ENCODE measurements at places on chromosomes 4 and X.
A peak's percentile ranks its signal among the peaks of the same experiment; 100 is the strongest.

DNA sequence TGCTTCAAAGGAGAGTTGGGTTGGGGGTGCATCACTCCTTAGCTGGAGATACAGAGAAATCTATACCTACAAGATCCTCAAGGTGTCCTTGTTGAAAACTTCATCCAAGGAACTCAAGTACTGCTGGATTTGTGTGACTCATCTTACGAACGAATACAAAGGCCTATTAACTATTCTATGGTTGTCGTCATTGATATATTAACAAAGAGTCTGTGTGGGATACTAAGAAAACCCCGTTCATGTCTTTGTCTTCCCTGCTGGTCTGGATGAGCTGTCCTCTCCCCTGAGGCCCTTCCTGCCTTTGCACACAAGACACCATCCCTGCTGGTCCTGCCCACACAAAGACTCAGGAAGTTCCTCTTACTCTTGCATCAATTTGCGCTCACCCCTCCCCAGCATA lies 54.9 kb upstream of the IRF2 start:
- no peak for DNase-seq

- no peak for DNase-seq
Observed at GRCh38 chr4:13432453-13432852, 51.7 kb downstream of the RAB28 start.

DNA sequence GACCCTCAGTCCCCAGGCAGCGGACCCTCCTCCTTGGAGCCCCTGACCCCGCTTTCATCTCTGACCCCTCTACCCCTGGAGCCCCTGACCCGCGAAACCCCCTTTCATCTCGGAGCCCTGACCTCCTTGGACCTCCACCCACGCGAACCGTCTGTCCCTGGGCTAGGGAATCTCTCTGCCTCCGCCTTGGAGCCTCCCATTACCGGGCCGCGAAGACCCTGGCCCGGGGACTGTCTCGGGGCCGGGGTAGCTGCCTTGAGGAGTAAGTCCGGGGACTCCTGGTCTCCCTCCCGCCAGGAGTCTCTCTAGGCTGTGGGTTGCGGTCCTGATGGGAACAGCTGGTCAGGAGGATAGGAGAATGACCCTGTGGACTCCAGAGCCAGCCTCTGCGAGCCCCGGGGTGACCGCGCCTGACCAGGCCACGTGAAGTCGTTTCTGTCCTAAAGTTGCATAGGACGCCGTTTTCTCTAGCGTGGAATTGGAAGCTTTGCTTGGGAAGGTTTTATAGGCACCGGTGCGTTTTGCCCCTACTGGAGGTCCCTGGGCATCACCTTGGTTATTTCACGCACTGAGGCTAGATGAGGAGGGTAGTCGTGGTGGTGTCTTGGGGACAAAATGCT lies 824 bp downstream of the TBC1D14 start:
- DNase-seq, result no peak

DNA sequence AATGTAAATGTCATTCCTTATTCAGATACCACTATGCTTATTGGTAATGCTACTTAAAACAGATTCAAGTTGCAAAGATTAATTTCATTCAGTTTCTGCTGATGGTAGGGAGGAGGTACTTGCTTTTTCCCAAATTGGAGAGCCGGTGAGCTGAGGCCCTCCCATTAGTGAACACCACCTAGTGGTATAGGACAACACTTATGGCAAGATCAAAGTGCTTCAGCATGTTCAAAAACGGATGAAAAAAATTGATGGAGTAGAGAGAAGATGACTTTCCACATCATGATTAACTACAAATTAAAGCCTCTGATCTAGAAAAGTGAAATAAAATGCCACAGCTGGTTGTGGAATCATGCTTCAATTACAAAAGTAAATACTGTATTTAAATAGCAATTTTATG lies 112.9 kb downstream of the MBNL3 start:
- no peak for DNase-seq

DNA sequence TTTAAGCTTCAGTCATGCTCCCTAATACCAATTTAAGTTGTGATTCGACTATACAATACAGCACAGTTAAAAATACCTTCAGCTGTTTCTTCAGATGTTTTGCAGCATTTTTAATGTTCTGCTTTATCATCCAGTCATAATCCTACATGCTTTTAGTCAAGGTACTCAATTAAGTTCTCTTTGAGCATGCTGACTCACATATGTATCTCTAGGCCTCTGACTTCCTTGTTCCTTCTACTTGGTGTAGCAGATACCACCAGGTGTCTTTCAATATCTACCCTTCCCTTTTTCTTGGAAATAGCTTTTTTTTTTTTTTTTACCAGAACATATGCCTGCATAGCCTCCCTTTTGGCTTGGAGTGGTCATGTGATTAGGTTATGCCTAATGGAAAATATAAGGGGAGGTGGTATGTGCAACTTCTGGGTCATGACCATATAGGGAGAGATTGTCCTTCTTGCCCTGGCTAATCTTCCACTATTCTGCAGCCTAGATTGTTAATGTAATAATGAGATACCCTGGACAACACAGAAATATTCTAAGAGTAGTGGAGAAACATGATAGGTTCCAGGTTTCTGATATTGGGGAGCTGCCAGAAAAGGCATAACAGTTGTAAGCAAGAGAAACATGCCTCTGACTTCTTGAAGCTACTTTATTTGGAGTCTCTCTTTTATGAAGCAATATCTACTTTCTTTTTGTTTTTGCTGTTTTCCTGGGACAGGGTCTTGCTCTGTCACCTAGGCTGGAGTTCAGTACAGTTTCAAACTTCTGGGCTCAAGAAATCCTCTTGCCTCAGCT lies 737.2 kb upstream of the SLIT2 start:
- no peak for DNase-seq

- DNase-seq, result peak; percentile 21
Observed at GRCh38 chrX:7147413-7147977, at the start of gene STS. Gene STS (plus strand): TSS chrX:7147712. CDS start chrX:7253200, 105,488 bp downstream.

- DNase-seq, result no peak
Observed at GRCh38 chr4:59979061-59979460, 1221.1 kb upstream of the ADGRL3 start.

DNA sequence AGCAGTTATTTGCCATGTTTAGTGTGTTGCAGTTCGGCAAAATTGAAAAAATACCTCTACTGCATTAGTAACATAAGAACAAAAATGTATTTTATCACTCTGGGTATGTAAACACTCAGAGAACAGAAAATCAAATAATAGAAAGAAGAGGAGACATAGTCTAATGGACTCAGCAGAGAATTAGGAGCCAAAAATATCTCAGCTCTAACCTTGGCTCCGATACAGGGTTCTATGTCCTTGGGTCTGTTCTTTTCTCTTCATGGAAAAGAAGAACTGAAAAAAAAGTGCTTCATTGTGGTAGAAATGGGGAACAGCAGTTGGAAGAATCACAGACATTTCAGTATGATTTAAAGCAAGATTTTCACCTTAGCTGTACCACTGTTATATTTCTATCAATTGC lies 240.5 kb upstream of the CXXC4 start:
- no peak for DNase-seq

- no peak for DNase-seq
Observed at GRCh38 chr4:169348541-169348940, 77.8 kb upstream of the SH3RF1 start.

DNA sequence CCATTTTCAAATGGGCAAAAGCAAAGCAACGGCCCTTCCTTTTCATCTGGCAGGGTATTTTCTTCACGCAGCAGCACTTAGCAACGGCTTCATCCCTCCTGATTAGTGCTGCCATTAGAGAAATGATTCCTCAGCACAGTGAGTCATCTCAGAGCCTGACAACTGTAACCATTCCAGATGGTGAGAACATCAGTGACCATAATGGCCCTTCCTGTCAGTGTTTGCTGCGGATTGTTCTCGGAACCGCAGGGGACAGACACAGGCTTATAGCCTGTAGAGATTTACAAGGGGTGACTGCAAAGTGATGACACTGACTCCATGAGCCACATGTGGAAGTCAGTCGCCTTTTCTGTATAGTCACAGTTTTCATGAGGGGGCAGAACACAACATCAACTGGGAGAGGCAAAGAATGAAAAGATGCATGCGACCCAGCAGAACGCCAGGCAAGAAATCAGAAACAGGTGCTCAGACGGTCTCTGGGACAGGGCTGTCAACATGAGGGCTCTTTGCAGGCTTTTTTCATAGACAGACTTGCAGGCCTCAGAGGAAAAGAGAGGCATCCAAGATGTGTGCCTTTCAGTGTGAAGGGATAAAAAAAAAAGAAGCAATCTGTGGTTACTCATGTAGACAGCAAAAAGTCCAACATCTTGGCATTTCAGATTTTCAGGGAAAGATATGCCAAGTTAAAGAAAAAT lies 69.9 kb upstream of the FBXW7 start:
- DNase-seq, result peak; percentile 51

GRCh38 chr4:20408611-20409010 lies 156.9 kb downstream of the SLIT2 start:
- DNase-seq, result peak; percentile 32

GRCh38 chrX:113726898-113727297 lies 857.0 kb upstream of the HTR2C start:
- DNase-seq, result no peak

- DNase-seq, result no peak
Observed at GRCh38 chr4:100986360-100986868, 360.9 kb downstream of the PPP3CA start.

DNA sequence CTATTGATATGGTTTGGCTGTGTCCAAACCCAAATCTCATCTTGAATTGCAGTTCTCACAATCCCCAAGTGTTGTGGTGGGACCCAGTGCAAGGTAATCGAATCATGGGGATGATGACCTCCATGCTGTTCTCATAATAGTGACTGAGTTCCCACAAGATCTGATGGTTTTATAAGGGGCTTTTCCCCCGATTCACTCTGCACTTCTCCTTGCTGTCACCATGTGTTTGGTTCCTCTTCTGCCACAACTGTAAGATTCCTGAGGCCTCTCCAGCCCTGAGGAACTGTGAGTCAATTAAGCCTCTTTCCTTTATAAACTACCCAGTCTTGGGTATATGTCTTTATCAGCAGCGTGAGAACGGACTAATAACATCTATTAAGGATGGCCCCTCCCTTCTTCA lies 68.8 kb downstream of the FBXW7 start:
- DNase-seq, result no peak

- peak; percentile 22 for DNase-seq
Observed at GRCh38 chr4:107654694-107655093, 65.3 kb downstream of the PAPSS1 start.

DNA sequence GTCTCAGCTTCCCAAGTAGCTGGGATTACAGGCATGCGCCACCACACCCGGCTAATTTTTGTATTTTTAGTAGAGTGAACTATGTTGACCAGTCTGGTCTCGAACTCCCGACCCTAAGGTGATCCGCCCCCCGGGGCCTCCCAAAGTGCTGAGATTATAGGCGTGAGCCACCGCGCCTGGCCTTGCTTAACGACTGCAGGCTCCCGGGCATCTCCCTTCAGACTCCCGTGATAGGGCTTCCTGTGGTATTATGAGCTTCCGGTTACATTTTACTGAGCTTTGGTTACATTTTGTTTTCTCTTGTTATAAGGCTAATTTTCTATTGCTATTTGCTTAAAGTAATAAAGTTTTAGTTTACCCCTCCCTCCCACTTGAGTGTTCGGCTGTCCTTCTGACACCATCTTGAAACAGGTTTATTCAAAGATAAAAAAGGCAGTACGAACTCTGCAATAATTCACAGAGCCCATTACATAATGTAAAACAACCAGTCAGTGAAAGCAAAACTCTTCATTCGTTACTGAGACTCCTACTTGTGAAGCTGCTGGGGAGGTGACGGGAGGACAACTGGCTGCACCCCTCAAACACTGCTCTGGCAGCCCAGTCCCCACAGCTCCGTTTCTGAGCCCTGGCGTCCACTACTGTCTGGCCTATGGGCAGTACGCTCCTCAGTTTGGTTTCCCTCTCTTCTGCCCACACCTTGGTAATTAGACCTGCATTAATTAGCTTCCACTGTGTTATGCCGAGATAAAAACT lies 795.7 kb upstream of the SLIT2 start:
- no peak for DNase-seq

GRCh38 chr4:24688453-24688852 lies 104.1 kb upstream of the DHX15 start:
- DNase-seq, result no peak

DNA sequence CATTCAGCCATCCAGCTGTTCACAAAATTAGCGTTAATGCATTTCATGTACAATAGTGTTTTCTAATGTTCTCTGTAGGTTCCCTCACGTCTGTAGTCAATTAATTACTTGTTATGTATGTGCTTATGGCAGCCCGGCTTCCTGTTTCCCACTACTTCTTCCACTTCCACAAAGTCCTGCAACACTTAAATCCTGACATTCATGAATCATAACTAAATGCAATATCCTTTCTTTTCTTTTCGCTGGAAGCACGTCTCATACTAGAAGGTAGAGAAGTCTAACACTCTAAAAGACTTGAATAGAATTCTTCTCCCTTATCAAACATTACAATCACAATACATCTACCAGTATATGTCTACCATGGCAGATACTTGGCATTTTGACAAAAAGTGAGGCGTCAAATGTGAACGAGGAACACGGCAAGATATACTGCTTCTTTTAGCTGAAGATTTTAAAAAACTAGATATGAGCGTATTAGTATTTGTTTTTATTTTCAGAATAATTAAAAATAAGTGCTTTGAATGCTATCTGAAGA lies 239.0 kb upstream of the DIAPH2 start:
- no peak for DNase-seq

DNA sequence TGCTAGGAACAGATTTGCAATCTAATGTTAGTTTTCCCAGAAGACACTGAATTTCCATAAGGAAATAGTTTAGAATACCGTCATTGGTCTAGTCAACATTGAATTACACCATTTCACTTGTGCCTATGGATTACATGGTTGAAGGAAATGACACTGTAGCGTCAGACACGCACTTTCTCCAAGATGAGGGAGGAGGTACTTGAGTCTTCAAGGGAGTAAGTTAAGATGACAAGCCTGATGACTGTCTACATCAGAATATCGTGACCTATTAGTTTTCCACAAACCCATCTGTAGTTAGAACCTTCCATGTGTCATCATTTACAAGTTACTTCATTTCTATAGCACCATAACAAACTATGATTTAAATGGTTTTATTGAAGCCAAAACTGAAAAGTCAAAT lies 153.7 kb downstream of the AMELX start:
- peak; percentile 38 for DNase-seq

DNA sequence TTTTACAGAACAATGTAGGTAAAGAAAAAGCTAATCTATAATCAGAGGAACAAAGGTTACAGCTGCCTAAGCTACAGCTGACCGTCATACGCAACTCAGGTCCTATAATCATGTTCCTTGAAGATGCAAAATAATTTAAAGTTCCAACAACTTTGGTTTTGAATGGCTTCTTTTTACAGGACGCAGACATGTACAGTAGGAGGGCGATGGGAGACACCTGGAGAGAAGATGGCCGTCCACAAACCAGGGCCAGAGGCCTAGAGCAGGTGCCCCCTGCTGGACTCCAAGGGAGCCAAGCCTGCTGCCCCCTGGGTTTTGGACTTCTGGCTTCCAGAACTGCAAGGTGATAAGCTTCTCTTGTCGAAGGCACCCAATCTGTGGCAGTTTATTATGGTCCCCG lies 10.6 kb downstream of the HGFAC start:
- peak; percentile 7 for DNase-seq

GRCh38 chr4:65668201-65669089 lies 1.8 kb downstream of the EPHA5 start:
- DNase-seq, result peak; percentile 34

DNA sequence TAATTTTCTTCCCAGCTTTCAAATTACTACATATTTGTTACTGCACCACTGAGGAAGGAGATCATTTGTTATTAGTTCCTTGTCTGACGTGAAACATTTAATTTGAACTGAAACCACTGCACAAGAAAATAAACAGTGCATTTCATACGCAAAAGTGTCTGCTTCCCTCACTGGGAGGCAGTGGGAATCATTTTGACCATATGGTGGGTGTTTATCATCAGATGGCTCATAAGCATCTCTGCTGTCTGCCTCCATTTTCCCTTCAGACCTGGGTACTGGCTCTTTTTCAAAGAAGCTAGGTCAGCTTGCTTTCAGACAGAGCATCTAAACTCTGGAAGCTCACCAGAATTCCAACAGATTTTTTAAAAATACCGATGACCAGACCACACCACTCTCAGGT lies 135.2 kb downstream of the PCDH19 start:
- no peak for DNase-seq
